ENCODE measurements at places on chromosomes 11 and 22.
A peak's percentile ranks its signal among the peaks of the same experiment; 100 is the strongest.

DNA sequence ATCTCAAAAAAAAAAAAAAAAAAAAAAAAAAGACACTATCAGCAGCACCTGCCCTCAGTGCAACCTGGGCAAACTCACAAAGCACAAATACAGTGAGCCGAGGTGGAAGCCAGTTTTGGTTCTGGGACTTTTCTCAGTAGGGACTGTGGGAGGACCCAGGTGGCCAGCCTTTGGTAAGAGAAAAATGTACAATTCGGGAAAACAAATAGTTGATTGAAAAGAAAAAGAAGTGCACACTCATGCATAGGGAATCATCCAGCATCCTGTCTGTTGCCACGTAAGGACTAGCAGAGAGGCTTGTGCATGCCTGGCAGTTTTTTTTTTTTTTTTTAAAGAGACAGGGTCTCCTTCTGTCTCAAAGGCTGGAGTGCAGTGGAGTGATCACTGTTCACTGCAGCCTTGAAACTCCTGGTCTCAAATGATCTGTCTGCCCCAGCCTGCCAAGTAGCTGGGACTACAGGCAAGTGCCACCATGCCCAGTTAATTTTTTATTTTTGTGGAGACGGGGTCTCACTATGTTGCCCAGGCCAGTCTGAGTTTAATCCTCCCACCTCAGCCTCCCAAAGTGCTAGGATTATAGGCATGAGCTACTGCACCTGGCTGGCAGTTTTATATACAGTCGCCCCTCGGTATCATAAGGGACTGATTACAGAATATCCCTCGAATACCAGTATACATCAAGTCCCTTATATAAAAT lies 36.7 kb downstream of the TPST2 start:
- DNase-seq: peak; percentile 46

DNA sequence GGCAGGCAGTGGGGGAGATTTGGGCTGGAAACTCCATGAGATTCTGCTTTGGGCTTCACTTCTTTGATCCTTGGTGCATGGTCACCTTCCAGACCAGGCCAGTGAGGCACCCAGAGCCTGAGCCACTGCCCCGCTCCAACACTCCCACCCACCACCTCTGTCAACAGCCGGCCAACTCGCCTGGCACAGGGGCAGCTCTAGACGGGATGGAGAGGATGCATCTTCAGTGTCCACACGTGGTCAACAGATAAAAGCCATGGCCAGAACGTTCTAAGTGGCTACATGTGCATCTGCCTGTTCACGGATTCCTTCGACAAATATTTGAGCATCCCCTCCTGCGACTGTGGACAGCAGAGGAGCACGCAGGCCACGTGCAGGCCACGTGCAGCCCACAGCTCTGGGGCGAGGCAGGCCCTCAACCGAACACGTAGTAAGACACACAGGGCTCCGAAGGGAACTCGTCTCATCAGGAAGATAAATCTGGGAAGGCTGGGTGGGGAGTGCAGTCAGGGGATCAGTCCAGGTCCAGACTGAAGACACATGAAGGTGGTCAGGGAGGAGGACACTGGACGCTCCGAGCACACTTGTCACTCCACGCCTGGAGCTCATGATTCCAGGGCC lies 1.2 kb downstream of the LRRC56 start:
- no peak for DNase-seq

GRCh38 chr11:34464591-34465051 lies 25.9 kb downstream of the CAT start:
- DNase-seq: no peak

DNA sequence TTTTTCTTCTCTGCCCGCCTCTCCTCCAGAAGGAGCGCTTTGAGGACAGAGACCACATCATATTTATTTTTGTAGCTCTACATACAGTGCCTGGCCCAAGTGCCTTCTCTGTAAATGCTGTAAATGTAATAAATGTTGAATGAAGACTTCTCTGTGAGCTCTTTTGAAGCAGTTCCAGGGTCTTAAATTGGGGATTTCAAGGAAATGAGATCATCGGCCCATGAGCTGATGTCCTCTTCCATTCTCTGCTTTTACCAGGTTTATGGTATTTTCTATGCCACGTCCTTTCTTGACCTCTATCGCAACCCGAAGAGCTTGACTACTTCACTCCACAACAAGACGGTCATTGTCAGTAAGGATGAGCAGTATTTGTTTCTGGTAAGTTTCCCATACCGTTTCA lies 165.7 kb upstream of the SORL1-AS1 start:
- DNase-seq: no peak
